Activated CD4-positive, alpha-beta T cell treated with anti-CD3 and anti-CD28 coated beads for 36 hours (primary cell): ENCODE measurements at places on chromosomes 16 and 17. TPM values are rescaled to one million over a fixed set of nuclear protein-coding genes. Genes with fewer than 3 reads are reported as not detected.

GRCh38 chr17:51154176-51154575 lies 817 bp downstream of the NME1 start:
- no peak for DNase-seq

CLEC3A gene
- not detected for total RNA-seq

DNA sequence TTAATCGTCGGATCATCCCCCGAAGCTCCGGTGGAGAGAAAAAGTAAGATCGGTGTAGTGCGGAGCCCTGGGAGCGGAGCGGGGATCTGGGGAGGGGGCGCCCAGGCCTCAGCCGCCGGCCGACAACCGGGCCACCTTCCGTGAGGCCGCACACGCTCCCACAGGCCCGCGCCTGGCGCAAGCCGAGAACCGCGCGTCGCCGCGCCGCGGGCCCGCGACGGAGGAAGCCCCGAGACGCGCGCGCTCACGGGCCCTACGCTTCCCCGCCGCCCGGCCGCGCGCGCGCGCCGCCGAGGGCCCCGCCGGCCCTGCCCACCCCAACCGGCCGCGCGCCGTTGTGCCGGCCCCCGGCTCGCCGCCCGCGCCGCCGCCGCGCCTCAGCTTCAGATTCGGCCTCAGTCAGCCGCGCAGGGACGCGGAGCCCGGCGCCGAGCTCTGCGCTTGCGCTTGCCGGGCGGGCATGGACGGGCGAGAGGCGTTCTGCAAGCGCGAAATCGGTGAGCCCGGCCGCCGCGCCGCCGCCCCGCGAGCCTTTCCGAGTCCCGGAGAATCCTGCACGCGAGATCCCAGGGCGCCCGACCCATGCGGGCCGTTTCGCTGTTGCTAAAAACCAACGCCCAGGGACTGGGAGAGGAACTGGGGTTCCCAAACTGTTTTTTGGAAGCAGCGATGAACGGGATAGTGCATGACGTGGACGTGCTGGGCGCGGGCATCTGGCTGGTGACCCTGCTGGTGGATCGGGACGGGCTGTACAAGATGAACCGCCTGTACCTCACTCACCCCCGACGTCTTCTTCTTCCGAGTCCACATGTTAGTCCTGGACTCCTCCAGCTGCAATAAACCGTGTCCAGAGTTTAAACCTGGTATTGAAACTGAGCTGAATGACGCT lies 28.0 kb upstream of the LRRC37A start:
- DNase-seq: peak; percentile 90

TERB1 gene
- 0.14 TPM for total RNA-seq

GRCh38 chr16:57736419-57737351 lies 1.1 kb downstream of the KATNB1 start:
- peak; percentile 72 for DNase-seq

ALKBH5 gene
- 168 TPM for total RNA-seq

TEKT5 gene
- total RNA-seq: 0.27 TPM

LRRC37B gene
- 16.6 TPM for total RNA-seq

- DNase-seq: peak; percentile 93
Measured at GRCh38 chr16:28494121-28494851, at the start of gene APOBR. Gene APOBR, plus strand, starts transcription at chr16:28494643. Its CDS starts 39 bp downstream, at chr16:28494682.

GRCh38 chr16:78462288-78463208 lies 363.1 kb downstream of the WWOX start:
- DNase-seq: no peak

ASGR2 gene
- total RNA-seq: not detected

- DNase-seq: no peak
Measured at GRCh38 chr16:50096791-50097190, 31.0 kb downstream of the HEATR3 start.

HES7 gene
- total RNA-seq: 2.4 TPM

DNA sequence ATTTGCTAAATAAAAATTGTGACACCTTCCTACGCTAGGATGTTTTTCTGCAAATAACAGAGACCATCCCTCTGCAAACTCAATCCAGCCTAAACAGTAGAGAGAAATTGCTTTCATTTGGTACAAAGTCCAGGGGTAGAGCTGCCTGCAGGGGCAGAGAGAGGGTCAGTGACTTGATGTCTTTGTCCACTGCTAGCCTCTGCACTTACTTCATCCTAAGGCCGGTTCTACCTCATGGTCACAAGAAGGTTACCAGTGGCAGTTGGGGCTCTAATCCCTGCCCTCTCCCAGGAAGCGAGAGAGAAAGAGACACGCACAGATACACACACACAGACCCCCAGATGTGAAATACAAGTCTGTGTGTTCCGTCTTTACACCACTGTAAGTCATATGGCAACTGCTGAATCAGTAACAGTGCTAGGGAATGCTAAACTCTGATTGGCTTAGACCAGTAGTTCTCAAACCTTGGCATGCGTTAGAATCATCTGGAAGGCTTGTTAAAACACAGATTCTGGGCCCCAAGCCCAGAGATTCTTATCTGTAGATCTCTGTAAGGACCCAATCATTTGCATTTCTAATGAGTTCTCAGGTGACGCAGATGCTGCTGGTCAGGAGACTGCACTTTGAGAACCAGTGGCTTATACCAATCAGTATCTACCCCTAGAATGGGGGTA lies 13.1 kb upstream of the LPCAT2 start:
- no peak for DNase-seq

WFIKKN1 gene
- total RNA-seq: 0.74 TPM

HP gene
- not detected for total RNA-seq

DNA sequence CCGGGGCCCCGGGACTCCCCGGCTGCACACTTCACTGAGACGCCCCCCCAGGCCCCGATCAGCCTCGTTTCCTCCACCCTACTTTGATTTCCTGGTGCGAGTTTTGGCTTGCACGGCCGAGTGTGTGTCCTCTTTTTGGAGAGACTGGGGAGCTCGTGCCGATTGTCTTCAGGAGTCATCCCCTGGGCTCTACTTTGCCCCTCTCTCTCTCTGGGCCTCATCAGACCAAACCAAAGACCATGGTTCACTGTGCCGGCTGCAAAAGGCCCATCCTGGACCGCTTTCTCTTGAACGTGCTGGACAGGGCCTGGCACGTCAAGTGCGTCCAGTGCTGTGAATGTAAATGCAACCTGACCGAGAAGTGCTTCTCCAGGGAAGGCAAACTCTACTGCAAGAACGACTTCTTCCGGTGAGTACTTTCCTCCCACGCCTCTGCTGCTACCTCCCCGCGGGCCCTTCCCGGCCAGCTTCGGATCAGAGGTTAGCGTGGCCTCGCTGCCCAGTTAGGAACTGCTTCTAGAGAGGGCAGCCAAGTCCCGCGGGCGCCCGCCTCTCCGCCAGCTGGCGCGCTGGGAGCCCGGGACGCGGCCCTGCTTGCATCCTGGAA lies 787 bp downstream of the LHX1 start:
- peak; percentile 60 for DNase-seq

- DNase-seq: no peak
Measured at GRCh38 chr16:56814537-56815432, 50.2 kb upstream of the SLC12A3 start.

HAGH gene
- 20.9 TPM for total RNA-seq

DNA sequence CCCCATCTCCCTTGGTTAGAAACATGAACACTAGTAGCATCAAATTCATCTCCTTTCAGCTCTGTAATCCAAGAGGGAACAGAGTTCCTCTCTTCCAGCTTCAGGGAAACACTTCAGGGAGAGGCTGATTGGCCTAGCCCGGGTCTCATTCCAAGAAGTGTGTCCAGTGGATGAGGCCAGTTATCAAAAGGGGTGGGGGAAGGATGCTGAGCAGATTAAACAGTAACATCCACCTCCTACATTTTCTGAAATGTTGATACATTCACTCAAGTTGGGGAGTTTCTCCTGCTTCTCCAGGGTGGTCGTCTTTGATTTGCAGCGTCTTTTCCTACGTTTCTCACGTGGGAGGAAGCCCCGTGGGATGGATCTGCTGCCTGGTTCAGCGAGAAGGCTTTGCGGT lies 62.9 kb upstream of the WSB1 start:
- no peak for DNase-seq

C17orf78 gene
- total RNA-seq: not detected

MMP28 gene
- not detected for total RNA-seq

GRCh38 chr17:79977708-79978547 lies 57.7 kb downstream of the TBC1D16 start:
- no peak for DNase-seq
